ENCODE measurements at places on chromosomes 6 and 20. TPM values are rescaled to one million over a fixed set of nuclear protein-coding genes. Genes with fewer than 3 reads are reported as not detected.

DNA sequence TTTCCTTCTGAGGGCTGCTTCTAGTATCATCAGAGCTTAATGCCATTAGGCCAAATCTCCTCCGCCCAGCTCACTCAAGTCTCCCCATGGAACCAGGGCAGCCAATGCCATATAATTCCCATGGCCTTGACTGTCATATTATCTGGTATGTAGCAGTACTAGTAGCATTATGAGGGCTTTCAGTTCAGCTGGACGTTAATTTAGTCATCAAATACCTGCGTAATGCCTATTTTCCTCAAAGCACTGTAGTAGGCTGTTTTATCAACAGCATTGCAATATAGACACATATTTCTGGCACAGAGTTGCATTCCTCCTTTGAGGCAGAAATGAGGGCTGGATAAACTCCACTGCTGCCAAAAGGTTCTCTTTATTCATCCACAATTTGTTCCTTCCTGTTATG lies 1.7 kb downstream of the KCTD20 start:
- no peak for DNase-seq

Gene SOX18
- not detected for total RNA-seq

DNA sequence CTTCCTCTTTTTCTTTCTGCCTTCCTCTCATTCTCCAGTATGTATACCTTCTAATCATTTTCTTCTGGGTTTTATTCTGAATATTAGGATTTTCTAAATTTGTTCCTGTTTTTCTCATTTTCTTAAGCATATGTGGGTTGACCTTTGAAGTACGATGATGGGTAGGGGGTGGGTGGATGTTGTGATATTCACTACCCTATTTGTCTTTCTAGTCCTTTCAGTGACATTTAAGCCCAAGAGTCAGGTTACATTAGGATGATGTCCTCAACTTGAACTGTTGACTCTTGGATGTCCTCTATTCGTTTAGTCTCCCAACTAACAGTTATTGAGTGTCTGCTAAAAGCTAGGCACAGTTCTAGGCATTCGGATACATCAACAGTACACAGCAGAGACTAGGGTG lies 7.3 kb downstream of the ABT1 start:
- no peak for DNase-seq

- no peak for DNase-seq
Measured at GRCh38 chr20:15582146-15582760, 991.0 kb downstream of the KIF16B start.

Gene FOXA2
- total RNA-seq, result not detected

- no peak for DNase-seq
Measured at GRCh38 chr6:165760803-165761185, 97.8 kb upstream of the PDE10A start.

- no peak for DNase-seq
Measured at GRCh38 chr6:45310118-45310788, 17.9 kb upstream of the RUNX2 start.

Gene PHACTR3
- not detected for total RNA-seq

DNA sequence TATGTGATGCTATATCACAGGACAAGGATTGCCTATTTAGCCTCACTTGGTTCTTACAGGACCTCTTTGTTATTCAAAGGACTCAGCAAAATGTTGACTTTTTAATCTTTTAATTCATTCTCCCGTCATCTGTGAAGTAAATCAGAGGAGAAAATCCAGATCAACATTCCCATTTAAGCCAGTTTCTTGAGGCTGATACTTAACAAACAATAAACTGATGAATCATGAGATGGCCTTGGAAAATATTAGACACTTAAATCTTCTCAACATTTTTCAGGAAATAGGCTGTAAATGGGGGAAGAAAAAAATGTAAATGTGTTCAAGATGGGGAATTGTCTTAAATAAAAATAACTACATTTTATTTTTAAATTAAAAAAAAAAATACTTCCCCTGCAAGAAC lies 55.9 kb upstream of the UBR2 start:
- DNase-seq, result no peak

DNA sequence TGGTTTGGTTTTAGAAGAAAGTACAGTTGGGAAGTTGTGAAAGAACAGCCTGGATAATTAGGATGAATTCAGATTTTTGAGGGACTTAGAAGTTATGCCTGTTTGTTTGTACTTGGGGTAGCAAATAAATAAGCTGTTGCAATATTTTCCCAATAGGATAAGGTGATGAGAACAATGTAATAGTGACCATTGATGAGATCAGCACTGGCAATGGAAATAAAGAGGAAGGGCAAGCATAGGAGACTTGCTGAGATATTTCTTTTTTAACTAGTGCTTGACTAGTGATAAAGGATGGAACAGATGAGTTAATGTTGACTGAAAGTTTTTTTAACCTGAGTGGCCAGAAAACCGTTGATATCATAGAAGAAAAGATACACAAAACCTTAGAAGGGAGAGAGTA lies 498.8 kb downstream of the CDKAL1 start:
- DNase-seq, result no peak

GRCh38 chr20:23663180-23663579 lies 25.4 kb upstream of the CST3 start:
- DNase-seq, result no peak

DNA sequence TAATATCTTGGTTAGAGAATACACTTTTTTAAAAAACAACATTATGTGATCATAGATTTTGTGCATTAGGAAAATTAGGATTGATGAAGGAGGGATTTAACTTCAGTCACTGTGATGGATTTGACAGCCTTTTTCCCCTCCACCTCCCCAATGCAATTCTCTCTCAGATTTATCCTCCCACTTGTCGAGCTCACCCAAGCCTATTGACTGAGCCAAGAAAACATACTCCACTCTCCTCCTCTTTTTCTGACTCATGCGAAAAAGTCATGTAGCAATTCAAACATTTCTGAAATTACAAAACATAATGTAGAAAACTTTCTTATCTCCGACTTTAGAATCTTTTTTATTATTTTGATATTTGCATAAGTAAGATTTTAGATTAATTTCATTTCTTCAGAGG lies 24.1 kb downstream of the KLHL32 start:
- no peak for DNase-seq

Gene POU3F2
- total RNA-seq, result not detected

- DNase-seq, result no peak
Measured at GRCh38 chr6:5214570-5215052, 46.1 kb downstream of the LYRM4 start.

- no peak for DNase-seq
Measured at GRCh38 chr6:87250019-87250418, 72.4 kb upstream of the SMIM8 start.

GRCh38 chr6:36244641-36245280 lies 25.1 kb upstream of the PNPLA1 start:
- DNase-seq, result no peak

DNA sequence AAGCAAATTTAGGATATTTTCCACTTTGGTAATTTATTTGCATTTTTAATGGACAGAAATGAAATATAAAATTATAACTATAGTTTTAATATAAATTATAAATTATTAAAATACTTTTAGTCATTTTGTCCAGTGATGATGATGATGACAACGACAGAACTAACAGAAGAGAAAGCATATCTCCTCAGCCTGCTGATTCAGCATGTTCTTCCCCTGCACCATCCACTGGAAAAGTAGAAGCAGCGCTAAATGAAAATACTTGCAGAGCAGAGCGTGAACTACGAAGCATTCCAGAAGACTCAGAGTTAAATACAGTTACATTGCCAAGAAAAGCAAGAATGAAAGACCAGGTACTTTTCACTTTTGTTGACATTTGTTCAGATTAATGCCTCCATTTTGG lies 64.9 kb downstream of the SENP6 start:
- DNase-seq, result no peak

DNA sequence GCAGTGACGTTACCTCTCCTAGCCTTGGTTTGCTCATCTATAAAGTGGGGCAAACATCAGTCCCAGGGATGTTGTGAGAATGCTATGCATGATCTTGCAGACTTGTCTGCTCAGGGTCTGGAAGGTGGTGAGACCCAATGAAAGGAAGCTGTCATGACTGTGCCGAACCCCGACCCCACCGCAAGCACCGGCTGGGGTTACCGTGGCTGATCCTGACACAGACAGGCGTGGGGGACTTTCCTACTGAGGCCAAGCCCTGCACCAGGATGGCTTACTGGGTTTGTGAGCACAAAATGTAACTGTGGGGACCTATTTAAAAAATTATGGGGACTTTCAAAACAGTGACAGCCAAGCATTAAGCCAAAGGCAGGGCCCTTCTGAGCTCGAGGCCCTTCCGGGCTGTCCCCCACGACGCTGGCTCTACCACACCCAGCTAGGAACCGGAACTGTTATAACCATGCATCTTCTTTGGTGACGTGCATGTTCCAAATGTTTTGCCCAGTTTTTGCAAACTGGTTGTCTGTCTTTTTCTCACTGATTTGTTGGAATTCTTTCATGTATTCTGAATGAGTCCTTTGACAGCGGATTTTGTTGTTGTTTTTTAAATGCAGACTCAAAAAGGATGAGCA lies 76.6 kb upstream of the PMEPA1 start:
- DNase-seq, result no peak

- DNase-seq, result peak; percentile 25
Measured at GRCh38 chr20:45833883-45834796, 541 bp downstream of the SNX21 start.

- DNase-seq, result no peak
Measured at GRCh38 chr6:73216859-73217258, 8.4 kb downstream of the KHDC1L start.

Gene SPATS1
- not detected for total RNA-seq

- DNase-seq, result no peak
Measured at GRCh38 chr20:49445176-49445575, 37.3 kb downstream of the KCNB1 start.

- DNase-seq, result no peak
Measured at GRCh38 chr6:142740449-142740848, 204.5 kb downstream of the HIVEP2 start.

- DNase-seq, result no peak
Measured at GRCh38 chr6:105907301-105907700, 178.8 kb upstream of the PRDM1 start.

GRCh38 chr6:166365806-166366205 lies 16.9 kb downstream of the MPC1 start:
- no peak for DNase-seq

- no peak for DNase-seq
Measured at GRCh38 chr6:107509506-107509905, 19.6 kb downstream of the SOBP start.

Gene EFCAB8
- 2.3 TPM for total RNA-seq

Gene PHF1
- 262 TPM for total RNA-seq

Gene PPDPF
- total RNA-seq, result 95.5 TPM

DNA sequence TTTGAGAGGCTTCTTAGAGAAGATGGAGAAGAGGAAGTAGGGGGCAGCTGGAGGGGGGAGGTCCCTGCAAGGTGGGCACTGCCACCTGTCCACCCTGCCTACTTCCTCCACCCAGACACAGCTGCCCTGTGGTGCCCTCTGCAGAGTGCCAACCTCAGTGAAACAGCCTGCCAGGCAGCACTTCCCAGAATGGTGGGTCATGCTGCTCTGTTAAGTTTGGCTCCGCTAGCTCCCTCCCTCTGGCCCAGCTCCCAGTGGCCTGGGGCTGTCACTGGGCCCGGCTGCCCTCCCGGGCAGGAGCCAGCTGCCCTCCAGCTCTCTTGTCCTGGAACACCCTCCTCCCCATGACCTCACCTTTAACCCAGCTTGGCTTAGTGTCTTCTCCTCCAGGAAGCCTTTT lies 5.1 kb upstream of the EPB41L1 start:
- no peak for DNase-seq

Gene DNAH8
- 0.10 TPM for total RNA-seq

- no peak for DNase-seq
Measured at GRCh38 chr6:74834967-74835366, 370.9 kb downstream of the COL12A1 start.

- DNase-seq, result no peak
Measured at GRCh38 chr6:93235775-93236174, 183.6 kb downstream of the EPHA7 start.

GRCh38 chr6:157298216-157298724 lies 25.0 kb downstream of the TMEM242 start:
- DNase-seq, result no peak

GRCh38 chr6:149435919-149436586 lies 36.0 kb downstream of the SUMO4 start:
- no peak for DNase-seq

Gene PHACTR1
- 5.4 TPM for total RNA-seq

DNA sequence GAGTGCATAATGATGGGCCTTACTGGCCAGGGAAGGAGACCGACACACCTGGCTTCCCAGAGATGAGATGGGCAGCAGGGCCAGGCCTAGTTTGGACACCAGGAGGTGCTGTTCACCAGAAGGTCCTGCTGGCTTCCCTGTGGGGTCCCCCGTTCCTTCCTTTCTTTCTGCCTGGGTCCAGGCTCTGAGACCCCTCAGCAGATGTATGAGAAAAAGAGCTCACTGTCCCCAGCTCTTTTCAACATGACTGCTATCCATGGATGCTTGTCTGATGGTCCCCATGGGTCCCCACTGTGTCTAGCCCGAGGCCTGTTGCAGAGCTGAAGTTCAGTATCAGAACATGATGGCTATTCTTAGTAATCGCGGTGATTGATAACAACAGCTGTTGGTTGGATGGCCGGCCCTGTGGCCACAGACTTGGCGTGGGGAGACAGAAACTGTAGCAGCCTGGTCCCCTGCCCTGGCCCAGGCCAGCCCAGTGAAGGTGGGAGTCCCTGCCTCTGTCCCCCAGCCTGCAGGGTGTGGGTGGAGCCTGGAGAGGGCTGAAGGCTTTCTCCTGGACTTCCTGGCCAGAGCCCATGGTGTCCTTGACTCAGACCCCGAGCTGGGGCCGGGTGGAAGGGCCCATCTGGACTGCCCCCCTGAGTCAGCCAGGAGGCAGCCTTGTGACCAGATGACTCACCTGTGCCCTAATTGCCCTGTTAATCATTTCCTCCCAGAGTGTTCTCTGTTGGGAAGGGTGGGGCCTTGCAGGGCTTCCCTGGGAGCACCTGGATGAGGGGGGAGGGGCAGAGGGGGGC lies 9.9 kb upstream of the BAK1 start:
- DNase-seq, result no peak

Gene PGC
- not detected for total RNA-seq

GRCh38 chr6:69790629-69791028 lies 6.2 kb downstream of the LMBRD1 start:
- DNase-seq, result no peak

Gene CLPSL2
- not detected for total RNA-seq

GRCh38 chr6:170233286-170234205 lies 57.3 kb downstream of the DLL1 start:
- DNase-seq, result no peak

DNA sequence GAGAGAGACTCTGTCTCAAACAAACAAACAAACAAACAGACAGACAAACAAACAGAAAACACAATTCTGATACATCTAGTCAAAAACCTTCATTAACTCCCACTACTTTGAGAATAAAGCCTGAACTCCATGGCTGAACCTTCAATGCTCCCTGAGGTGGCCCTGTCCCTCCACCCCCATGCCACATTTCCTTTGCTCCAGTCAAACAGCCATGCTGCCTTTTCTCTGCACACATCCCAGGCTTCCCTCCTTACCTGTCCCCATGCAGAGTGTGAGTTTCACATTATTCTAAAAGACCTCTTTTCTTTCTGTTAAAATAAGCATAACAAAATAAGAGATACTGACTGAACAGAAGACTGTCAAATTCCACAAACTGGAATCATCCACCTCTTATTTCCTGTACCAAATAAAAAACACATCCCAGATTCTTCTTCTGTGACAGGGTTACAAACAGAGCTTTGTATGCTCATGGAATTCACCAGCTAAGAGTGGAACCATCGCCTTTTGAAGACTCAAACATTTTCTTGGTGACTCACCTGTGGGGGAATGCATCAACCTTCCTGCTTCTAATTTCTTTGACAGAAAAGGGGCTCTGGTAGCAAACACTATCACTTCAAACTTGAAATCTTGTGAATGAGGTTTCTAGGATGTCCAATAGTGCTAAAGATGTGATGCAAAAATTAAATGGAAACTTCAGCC lies 71.0 kb upstream of the SLC22A16 start:
- no peak for DNase-seq

- no peak for DNase-seq
Measured at GRCh38 chr20:4844325-4844724, 122.6 kb downstream of the PRND start.

Data from natural killer cell (primary cell).